Stimulated activated CD4-positive, alpha-beta T cell treated with anti-CD3 and anti-CD28 coated beads, Interleukin-15, amount 100 ng/mL, for 1 hour (primary cell): ENCODE measurements at places on chromosomes 5 and 9.

GRCh38 chr5:177545487-177546257 is 8.7 kb downstream of the FAM193B start:
- DNase-seq: no peak

- no peak for DNase-seq
These were observed 33.3 kb downstream of the RAPGEF1 start for GRCh38 chr9:131706608-131706970.

DNA sequence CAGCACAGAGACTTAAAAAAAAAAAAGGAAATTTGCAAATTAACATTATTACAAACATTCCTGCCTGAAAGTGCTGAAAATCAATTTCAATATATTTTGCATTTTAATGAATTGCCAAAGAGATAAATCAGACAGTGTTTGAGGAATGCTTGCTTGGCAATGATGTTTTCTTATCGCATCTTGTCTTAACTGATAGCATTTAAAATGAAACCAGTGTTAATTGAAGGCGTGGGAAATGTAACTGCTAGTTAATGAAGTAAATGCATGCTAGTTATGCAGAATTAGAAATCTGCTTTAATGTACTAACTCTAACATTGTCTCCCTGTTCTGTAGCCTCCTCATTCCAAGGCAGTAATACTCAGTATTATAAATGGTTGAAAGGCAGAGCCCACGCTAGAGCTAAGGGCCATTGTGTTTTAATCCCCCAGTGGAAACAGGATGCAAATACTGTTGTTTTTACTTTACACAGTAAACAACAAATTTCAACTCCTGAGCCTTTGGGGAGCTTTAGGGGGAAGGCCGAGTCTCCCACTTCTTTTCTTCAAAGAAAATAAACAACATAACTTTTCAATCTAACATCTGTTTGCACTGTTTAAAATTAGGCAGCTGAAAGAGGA is 586.9 kb downstream of the TLE4 start:
- no peak for DNase-seq

GRCh38 chr5:138573949-138574670 is 1.1 kb downstream of the HSPA9 start:
- DNase-seq: no peak

DNA sequence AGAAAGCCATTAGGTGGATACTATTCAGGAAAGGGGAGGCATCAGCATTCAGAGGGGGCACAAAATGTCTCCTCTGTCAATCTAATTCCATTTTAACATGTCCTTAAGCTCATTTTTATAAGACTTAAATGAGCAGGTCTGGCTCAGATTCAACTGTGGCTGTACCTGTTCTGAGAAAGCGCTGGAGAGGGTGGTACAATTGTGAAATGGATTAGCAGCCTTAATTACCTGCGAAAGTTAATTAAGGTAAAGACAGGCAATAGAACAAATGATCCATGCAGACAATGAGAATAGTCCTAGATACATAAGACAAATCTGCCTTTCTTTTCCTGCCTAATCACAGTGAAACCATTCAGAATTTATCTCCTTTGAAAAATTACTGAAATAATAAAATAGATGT is 96.2 kb downstream of the TAF11L14 start:
- no peak for DNase-seq

- DNase-seq: peak; percentile 39
These were observed 138.1 kb downstream of the C9orf50 start for GRCh38 chr9:129482521-129483414.

GRCh38 chr5:34663771-34664496 is 7.8 kb downstream of the RAI14 start:
- no peak for DNase-seq

- no peak for DNase-seq
These were observed 1.8 kb downstream of the RANBP17 start for GRCh38 chr5:170863646-170864045.

DNA sequence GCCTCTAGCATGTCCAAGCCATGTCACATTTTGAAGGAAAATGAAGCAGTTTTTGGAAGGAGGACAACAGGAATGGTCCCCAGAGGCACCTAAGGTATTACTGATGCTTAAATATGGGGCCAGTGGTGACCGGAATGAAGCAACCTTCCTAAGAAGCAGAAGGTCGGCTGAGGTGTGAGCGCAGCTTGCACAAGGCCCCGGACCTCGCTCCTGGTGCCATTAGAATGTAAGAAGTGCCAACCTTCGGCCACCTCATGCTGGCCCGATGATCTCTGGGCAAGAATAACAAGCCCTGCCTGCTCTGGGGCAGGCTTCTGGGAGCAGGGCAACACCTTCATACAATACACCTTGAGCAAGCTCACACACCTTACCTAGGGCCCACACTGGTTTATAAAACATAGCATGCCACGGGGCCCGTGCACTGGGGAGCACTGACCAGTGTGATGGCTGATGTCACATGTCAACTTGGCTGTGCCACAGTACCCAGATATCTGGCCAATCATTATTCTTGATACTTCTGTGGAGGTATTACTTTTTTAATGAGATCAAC is 21.9 kb downstream of the SEMA4D start:
- DNase-seq: no peak
